ENCODE measurements at places on chromosomes 16 and 17.

DNA sequence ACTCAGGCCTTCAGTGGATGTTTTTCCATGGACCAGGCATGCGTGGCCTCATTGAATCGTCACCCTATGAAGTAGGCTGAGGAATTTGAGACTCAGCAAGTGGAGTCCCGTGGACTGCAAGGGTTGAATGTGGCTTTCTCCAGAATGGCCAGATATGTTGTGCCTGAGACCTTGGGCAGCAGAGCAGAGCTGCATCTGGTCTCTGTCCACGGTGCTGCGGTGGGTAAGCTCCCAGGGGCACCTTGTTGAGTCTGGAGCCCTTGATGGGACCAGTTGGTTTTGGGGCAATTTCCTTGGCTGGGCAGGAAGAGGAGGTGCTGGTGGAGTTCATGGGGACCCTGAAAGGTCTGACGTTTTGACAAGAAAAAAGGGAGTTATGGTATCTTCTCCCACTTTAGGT, 368.1 kb upstream of the EEF2KMT start:
- no peaks in the 10 kb centered on the region for H3K36me3 ChIP-seq
- no peak overlapping the region for H3K4me3 ChIP-seq
- no peak overlapping the region for H3K27ac ChIP-seq
- no peak for DNase-seq

- H3K27me3 ChIP-seq = peaks cover 4% of the 10 kb centered on the region
- H3K36me3 ChIP-seq = no peaks in the 10 kb centered on the region
- no peaks in the 10 kb centered on the region for H3K4me1 ChIP-seq
- no peak overlapping the region for H3K4me3 ChIP-seq
These were observed 308.9 kb upstream of the DYNLRB2 start for GRCh38 chr16:80231888-80232287.

- H3K4me1 ChIP-seq = peaks cover 38% of the 10 kb centered on the region
- H3K27ac ChIP-seq = peak overlapping the region; percentile 100
- DNase-seq = peak; percentile 58
- H3K27me3 ChIP-seq = peaks cover 9% of the 10 kb centered on the region
These were observed 1.7 kb downstream of the HEXIM1 start for GRCh38 chr17:45149669-45150664.

DNA sequence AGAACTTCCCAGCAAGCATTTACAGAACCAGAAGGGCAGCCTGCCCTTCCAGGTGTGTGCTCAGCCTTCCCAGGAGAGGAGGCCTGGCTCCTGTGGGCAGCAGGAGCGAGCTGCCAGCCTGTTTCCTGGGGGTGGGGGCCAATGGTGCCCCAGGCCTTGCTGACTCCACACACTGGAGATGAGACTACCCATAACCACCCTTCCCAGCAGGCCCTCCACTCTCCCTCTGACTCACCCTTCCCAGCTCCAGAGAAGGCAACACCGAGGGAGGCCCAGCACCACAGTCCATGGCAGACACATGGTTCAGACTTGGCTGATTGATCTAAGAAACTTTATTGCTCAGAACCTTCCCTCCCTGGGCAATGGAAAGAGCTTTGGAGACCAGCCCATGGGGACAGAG, 1.8 kb upstream of the PRSS53 start:
- no peak for DNase-seq
- H3K27ac ChIP-seq = no peak overlapping the region
- H3K4me3 ChIP-seq = no peak overlapping the region
- H3K4me1 ChIP-seq = peaks cover 21% of the 10 kb centered on the region

All from nephron progenitor cell (in vitro differentiated cells).